ENCODE measurements at places on chromosomes 2 and 18.

- no peak for DNase-seq
Observed at GRCh38 chr2:143828763-143829537, 691.0 kb downstream of the ZEB2 start.

DNA sequence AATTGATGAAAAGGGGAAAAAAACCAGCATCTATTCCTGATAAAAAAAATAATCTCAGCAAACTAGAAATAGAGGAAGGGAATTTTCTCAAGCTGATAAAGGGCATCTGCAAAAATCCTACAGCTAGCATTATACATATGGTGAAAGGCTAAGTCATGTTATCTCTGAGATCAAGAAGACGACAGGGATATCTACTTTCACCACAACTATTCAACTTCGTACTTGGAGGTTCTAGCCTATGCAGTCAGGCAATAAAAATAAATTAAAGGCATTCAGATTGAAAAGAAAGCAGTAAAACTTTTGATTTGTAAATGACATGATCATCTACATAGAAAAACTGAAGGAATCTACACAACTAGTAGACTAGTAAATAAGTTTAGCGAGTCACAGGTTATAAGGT is 58.2 kb downstream of the CAB39 start:
- DNase-seq: no peak

GRCh38 chr2:157785200-157785599 is 90.9 kb downstream of the ACVR1 start:
- no peak for DNase-seq

DNA sequence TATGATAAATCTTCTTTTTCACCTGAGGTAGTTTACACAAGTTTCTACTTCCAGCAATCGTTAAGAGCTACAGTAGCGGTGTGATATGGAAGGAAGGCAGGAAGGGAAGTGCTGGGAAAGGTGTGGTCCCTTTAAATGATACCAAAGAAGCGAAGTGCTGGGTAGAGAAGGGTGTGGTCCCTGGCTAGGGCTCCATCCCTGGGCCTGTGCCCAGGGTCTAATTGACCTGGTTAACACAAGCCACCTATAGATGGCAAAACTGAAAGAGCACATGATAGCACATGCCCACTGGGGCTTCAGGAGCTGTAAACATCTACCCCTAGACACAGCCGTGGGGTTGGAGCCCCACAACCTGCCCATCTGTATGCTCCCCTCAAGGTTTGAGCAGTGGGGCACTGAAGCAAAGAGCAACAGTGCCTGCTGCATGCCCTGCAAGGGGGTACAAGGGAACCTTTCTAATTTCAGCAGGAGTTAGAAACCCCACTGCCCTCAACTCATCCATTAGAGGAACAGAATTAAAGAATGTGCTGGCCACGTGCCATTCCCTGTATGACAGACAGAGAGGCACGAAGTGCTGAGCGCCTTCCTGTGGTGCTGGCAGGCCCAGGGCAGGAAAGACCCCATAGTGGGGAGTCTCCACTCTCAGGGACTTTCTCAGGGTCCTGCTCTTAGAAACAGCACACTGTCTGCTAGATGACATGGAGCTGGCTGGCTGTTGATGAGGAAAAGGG is 153.1 kb upstream of the LMAN1 start:
- no peak for DNase-seq

DNA sequence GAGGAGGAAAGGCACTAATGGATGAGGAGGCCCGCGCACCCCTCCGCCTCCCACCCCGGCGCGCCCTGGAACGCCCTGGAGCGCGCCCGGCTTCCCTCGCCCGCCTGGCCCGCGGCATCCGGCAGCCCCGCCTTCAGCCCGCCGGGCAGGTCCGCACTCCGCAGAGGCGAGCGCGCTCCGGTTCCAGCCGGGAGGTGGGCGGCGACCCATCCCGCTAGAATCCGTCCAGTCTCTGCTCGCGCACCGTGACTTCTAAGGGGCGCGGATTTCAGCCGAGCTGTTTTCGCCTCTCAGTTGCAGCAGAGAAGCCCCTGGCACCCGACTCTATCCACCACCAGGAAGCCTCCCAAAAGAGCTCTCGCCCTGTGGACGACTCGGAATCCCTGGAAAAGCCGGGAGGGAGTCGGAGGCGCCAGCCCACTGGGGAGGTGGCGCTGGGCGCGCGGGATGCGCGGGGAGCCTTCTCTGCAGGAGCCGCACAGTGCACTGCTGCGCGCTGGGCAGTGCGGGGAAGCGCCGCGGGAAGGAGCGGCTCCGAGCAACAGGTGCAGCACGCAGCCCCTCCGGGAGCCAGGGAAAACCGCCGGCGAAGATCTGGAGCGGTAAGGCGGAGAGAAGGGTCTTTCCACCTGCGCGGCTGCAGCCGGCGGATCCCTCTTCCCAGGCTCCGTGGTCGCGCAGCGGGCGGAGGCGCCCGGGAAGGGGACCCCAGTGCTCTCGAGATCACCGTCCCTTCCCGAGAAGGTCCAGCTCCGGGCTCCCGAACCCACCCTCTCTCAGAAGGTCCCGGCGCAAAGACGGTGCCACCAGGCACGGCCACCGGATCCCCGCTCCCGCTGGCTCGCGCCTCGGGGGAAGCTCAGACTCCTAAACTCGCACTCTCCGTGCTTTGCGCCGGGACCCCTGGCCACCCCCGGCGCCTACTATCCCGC is at the start of gene GALR1:
GALR1 (plus strand) TSS at position 280 of the 932 bp plus-strand sequence. CDS start 701 bp downstream, outside the sequence.
- no peak for DNase-seq

- no peak for DNase-seq
Observed at GRCh38 chr2:86239326-86239725, 40.1 kb downstream of the MRPL35 start.

DNA sequence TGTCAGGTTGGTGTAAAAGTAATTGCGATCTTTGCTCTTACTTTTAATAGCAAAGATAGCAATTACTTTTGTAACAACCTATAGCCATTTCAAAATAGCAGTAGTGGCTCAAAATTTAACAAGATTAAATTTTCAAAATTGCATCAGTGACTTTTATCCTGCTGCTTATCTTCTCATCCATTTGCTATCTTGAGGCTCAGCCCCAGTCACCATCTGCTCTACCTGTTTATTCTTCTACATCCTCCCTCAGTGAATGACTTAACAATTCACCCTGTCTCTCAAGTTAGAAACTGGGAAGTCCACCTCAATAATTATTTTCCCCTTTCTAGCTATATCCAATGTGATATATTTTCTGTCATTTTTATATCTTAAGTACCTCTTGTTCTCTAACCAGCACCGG is 148.6 kb upstream of the ZNF804A start:
- DNase-seq: no peak

- no peak for DNase-seq
Observed at GRCh38 chr2:23595021-23595420, 210.0 kb downstream of the KLHL29 start.

DNA sequence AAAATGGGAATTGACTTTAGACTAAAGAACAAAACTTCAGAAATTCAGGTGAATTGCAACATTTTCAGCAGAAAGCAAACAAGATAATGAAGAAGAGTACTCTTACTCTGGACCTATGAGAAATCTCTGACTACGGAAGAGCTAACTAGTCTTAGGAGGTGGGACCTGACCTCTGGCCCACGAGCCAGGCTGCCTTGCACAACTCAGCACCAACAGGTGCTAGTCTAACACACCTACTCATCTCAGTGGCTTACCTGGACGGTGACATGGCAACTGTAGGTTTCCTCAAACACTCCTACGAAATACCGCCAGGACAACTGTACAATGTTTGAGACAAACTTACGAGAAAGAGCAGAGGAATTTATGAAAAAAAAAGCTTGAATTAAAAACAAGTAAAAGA is 3.1 kb upstream of the DSC3 start:
- DNase-seq: no peak

DNA sequence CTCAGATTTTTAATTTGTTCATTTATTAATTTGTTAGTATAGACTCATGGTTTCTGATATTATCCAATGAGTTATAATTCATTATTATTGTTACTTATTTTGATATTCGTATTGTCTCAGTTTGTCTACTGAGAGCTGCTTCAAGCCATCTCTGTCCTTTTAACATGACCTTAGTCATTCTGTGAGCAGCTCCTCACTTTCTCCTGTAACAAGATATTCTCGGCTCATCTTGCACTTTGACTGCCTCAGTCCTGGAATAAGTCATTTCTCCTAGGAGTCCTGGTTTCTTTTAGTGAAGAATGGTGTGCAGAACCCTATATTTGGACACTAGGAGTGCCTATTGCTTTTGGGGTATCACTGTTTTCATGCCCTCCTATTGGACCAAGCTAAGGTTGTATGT is 13.2 kb downstream of the ASB1 start:
- no peak for DNase-seq

- no peak for DNase-seq
Observed at GRCh38 chr2:179449010-179449409, 184.4 kb upstream of the SESTD1 start.

GRCh38 chr18:63223837-63224236 is 95.7 kb downstream of the BCL2 start:
- DNase-seq: no peak

GRCh38 chr2:186934420-186934819 is 85.5 kb upstream of the ZSWIM2 start:
- DNase-seq: no peak

DNA sequence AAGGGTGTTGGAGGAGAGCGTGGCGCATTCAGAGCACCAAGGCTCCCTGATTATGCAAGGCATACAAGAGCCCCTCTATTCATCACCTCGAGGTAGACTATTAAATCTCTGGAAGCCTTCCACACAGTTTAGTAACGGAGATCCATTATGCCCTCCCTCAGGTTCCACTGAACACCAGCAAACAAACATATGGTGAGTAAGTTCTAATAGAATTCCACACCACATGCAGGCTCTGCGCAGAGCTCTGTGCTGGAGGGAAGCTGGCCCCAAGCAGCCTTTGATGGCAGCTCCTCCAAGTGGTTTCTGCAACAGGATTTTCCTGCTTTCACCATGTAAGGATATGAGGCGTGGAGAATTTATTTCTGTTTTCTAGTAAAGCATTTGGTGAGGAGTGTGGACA is 238.6 kb downstream of the C1D start:
- no peak for DNase-seq

DNA sequence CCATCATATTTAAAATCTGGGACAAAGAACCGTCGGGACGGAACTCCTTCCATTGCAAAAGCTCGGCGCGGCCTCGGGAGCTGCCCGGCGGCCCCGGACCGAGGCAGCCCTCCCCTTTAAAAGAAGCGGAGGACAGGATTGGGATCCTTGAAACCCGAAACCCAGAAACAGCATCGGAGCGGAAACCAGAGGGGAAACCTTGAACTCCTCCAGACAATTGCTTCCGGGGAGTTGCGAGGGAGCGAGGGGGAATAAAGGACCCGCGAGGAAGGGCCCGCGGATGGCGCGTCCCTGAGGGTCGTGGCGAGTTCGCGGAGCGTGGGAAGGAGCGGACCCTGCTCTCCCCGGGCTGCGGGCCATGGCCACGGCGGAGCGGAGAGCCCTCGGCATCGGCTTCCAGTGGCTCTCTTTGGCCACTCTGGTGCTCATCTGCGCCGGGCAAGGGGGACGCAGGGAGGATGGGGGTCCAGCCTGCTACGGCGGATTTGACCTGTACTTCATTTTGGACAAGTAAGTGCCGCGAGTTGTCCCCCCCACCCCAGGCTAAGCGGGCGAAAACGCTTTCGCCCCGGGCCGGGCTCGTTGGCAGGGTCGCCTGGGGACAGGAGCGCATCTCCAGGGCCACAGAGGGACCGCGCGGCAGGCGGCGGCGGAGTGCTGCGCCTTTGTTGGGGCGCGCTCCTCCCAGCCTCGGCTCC is at the start of gene ANTXR1:
ANTXR1 (plus strand) TSS at position 38 of the 698 bp plus-strand sequence; CDS start at position 359, 321 bp downstream.
- DNase-seq: no peak

DNA sequence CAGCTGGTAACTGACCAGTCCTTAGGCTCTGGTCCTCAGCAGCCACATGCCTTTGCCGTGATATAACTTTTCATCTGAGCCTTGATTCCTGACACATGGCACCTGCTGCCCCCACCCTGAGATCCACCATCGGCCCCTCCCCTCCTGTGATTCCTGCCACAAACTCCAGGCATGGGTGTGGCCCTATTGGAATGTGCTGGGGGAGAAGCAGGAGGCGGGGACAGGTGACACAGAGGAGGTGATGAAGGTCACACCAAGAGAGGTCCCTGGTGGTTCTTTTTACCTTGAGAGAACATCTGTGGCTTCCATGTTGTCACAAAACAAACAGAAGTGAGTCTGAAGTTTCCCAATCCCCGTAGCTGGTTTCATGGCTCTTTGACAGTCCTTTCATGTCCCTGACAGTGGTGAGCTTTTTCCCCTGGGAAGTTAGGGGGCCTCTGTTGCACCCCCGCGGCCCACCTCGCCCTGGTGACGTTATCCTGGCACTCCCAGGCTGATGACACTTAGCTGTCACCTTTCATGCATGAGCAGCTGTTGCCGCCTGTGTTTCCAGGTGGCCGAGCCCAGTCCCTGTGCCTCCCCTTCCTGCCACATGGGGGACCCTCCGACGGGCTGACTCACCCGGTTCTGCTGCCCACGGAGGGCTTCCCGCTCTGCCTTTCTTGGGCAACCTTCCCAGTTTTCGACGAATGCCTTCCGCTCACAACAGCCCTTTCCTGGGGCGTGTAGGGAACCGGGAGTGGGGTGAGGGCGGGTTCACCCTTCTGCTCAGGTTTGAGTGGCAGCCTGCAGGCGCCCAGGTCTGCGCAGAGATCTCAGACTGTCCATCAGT is 66.3 kb upstream of the GLI2 start:
- no peak for DNase-seq

- DNase-seq: no peak
Observed at GRCh38 chr2:153360239-153360638, 118.3 kb downstream of the RPRM start.

DNA sequence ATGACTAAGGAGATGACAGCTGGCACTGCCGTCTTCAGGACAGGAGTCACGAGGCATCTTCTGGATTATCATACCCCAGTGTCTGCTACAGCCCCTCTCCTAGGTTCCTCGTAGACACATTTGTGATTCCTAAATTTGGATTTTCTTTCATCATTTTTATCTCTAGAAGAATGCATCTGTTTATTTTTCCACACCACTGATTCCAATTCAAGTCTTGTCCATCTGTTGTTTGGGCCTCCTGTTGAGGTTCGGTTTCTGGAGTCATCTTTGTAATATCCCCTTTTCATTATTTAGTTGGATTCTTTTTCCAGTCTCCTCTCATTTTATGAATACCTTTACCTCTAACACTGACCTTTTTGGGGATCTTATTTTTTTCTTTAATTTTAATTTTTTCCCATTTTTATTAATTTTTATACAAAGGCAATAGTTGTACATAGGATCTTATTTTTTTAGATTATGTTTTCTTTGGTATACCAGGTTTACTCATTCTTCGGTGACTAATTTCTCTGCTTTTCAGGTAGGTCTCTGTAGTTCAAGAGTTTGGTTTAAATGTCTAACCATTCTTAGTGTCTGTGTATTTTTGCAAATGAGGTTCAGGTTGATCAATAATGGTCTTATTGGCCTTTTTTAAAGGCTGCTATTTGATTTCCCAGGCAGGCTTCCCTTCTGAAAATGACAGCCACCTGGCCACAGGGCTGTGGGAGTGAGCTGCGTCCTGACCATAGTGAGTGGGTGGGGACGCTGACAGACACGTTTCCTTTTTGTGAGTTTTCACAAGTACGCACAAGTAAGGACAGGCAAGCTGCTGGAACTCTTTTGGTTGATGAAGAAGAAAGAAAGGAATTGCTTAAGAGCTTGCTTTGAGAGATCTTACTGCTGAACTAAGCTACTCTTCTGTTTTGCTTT is 34.5 kb downstream of the FARP2 start:
- no peak for DNase-seq

GRCh38 chr2:150586858-150587257 is 99.4 kb upstream of the RND3 start:
- no peak for DNase-seq

Data from stimulated activated CD8-positive, alpha-beta memory T cell treated with anti-CD3 and anti-CD28 coated beads, Interleukin-4, amount 100 ng/mL, for 1 hour (primary cell).